ENCODE measurements at places on chromosomes 12 and 14.

DNA sequence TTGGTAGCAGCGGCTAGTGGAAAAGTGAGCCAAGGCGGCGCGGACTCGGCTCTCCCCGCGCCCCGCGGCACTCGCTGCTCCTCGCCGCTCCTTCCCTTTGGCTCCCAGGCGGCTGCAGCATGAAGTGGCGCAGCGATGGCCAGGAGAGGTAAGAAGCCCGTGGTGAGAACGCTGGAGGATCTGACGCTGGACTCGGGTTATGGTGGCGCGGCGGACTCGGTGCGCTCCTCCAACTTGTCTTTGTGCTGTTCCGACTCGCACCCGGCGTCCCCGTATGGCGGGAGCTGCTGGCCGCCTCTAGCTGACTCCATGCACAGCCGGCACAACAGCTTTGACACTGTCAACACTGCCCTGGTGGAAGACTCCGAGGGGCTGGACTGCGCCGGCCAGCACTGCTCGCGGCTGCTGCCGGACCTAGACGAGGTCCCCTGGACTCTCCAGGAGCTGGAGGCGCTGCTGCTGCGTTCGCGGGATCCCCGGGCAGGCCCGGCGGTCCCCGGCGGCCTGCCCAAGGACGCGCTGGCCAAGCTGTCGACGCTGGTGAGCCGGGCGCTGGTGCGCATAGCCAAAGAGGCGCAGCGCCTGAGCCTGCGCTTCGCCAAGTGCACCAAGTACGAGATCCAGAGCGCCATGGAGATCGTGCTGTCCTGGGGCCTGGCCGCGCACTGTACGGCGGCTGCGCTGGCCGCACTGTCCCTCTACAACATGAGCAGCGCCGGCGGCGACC lies 225.6 kb upstream of the CRY1 start:
- no peak for DNase-seq

DNA sequence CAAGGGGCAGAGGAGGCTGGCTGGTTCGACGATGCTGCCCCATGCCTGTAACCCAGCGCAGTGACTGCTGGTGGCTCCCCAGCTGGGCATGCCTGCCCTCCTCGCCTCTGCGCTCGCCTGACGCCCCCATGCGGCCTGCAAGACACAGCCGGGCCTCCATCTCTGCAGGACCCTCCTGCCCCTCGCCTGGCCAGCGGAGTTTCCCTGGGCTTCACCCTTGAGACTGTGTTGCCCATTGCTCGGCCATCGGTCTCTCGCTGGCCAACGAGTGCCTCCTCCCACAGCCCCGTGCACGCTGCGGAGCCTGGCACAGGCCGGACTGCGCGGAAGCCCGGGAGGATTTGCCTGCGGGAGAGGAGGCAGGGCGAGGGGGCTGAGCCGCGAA lies 17.6 kb downstream of the ASPG start:
- no peak for DNase-seq

DNA sequence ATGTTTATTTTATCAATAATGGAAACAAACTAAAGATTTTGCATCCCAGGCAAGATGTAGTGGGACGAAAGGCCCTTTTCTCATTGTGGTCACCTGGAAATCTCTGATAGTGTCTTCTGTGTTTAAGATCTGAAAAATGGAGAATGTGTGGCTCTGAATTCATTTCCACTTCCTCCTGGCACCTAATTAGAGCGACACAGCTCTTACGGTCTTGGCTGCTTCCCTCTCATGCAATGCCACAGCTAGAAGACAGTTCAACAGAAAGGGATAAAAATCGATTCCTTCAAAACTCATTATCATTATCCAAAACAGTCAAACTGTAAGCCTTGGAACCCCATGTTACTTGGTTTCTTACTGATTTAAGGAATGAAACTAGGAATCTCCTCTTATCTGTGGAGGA lies 9.3 kb downstream of the ST8SIA1 start:
- DNase-seq: no peak

DNA sequence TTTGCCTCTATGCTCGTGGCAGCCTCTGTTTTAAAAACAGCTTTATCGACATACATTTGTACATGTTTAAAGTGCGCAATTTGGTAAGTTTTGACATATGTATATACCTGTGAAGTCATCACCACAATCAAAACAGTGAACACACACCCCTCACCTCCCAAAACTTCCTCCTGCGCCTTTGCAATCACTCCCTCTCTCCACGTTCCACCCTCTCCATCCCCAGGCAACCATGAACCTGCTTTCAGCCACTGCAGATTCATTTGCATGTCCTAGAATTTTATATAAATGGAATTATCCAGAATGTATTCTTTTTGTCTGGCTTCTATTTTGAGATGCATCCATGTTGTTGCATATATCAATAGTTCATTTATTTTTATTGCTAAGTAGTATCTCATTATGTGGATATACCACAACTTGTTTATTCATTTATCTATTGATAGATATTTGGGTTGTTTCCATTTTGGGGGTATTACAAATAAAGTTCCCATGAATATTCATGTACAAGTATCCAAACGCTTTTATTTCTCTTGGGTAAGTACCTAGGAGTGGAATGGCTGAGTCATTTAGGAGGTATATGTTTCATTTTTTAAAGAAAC lies 15.5 kb upstream of the CHGA start:
- no peak for DNase-seq

GRCh38 chr12:120041386-120042231 lies 52.6 kb downstream of the BICDL1 start:
- no peak for DNase-seq

DNA sequence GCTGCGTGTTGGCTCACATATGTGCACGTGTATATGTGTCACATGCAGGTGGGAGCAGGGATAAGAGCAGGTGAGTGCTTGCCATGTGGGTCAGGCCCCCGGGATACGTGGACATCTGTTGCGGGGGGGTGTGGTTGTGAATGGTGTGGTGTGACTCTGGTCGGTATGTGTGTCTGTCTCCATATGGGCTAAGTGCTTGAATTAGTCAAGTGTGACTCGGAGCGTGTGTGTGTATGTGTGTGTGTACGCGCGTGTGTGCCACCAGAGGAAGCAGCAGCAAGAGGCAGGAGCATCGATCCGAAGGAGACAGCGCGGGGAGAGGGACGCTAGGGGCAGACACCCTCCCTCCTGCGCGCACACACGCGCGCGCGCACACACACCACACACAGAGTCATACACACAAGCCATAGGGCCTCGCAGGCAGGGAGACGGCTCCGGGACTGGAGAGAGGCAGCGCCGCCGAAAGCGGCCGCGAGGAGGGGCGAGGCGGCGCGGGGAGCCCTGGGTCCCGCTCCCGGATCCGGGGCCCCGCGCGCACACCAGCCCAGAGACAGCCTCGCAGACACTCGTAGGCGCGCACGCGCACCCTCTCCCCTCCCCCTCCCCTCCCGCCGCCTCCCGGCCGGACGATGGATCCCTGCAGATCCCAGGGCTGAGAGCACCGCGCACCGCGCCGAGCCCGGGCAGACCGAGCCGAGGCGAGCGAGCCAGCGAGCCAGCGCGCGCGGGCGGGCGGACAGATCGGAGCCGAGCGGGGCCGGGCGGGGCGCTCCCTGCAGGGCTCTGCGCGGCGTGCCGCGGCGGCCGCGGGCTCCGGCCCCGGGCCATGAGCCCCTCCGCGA lies at the start of gene ASIC1:
TSS of gene ASIC1 (plus strand) at position 597 of the 842 bp plus-strand sequence. CDS start 1,171 bp downstream, outside the sequence.
- peak; percentile 61 for DNase-seq

- DNase-seq: no peak
These were observed 7.4 kb downstream of the RFLNA start for GRCh38 chr12:124302241-124302806.

DNA sequence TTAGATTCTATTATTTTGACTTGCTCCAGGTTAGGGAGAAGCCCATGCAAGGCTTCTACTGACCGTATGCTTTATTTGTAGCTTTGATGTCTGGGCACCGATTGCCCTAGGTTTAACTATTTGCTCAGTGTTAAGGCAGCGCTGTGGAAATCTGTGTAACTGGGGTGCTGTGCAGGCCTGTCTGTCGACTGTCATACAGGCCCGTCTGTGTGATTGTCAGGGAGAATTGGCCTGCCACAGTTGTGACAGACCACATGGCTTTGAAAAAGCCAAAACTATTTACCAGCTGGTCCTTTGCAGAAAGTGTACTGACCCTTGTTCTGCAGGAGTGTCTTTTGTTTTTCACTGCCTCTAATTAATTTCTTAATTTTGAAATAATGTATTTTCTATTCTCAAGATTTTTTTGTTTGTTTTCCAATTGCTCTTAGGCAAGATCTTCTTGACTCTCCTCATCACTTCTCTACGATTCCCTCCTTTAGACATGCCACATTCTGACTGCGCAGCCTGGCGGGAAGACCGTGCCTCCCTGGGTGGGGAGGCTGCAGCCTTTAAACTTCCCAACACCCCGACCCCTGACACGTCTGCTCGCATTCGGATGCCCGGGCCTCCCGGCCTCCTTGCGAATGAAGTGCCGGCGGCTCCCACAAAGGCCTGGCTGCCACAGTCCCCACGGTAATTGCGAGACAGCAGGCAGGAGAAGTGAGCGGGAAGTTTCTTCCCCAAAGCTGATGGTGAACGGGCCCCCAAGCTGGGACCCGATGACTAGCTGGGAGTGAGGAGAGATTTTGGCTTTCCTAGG lies 99.0 kb upstream of the EVL start:
- DNase-seq: no peak

- no peak for DNase-seq
These were observed 268.2 kb downstream of the PCNX1 start for GRCh38 chr14:71175491-71175890.

GRCh38 chr14:92898566-92899131 lies 24.3 kb upstream of the CHGA start:
- no peak for DNase-seq

DNA sequence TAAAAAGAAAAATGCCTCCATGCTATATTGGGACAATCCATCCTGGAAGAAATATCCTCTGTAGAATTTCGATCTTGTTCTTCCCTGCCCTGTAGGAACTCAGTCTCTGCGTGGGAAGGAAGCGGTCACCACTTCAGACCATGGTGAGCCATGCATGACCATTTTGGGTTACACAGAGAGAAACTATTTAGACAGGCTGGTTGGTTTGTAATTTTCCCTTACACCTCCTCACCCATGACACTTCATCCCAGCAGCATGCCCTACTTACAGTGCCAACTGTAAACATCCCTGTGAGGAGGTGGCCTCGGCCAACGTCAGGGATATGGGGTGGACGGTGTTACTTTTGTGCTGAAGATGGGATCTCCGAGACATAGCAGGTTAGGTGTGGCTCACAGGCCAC lies 121.4 kb downstream of the SMOC1 start:
- DNase-seq: no peak

GRCh38 chr12:21239866-21240265 lies 94.9 kb downstream of the SLCO1A2 start:
- no peak for DNase-seq

DNA sequence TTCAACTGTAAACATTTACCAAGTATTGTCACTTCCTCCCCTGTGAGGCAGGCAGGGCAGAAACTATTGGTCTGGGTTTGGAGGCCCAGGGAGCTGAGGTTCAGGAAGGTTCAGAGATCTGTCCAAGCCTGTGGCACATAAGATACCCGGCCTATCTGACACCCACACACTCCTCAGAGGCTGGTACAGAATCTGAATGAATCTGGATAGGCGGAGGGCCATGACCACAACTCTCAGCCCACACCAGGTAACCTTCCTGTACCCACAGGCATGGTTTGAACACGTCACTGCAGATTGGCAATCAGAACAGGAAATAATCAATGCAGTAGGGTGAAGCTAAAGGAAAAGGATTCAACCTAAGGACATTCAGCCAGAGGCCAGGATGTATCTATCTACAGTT lies 92.8 kb upstream of the TMCC3 start:
- no peak for DNase-seq

GRCh38 chr12:25377469-25378177 lies 126.9 kb upstream of the KRAS start:
- DNase-seq: no peak

- no peak for DNase-seq
These were observed 190.3 kb downstream of the KIF21A start for GRCh38 chr12:39252628-39253027.

- no peak for DNase-seq
These were observed 223.8 kb downstream of the VRK1 start for GRCh38 chr14:97021001-97021400.

GRCh38 chr14:94486883-94487282 lies 10.9 kb upstream of the SERPINA9 start:
- no peak for DNase-seq

DNA sequence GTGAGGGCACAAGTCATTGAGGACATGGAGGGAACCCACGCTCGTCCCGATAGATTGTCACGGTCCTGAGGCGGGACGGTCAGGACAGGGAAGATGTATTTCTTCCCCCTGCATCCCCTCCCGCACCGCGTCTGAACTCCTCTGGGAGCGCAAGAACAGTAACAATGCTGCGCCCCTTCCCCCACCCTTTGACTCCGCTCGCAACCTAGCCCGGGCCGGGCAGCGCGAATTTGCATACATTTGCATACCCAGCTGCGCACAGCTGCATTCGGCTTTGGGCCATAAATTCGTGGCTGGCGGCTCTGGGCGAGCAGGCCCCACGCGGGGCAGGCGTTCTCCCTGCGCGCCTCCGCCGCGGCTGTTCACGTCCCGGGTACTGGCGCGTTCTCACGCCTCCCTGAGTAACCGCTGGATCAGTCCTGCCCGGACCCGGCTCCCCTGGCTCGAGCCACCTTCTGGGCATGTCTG lies 29.0 kb upstream of the SMUG1 start:
- DNase-seq: peak; percentile 81

DNA sequence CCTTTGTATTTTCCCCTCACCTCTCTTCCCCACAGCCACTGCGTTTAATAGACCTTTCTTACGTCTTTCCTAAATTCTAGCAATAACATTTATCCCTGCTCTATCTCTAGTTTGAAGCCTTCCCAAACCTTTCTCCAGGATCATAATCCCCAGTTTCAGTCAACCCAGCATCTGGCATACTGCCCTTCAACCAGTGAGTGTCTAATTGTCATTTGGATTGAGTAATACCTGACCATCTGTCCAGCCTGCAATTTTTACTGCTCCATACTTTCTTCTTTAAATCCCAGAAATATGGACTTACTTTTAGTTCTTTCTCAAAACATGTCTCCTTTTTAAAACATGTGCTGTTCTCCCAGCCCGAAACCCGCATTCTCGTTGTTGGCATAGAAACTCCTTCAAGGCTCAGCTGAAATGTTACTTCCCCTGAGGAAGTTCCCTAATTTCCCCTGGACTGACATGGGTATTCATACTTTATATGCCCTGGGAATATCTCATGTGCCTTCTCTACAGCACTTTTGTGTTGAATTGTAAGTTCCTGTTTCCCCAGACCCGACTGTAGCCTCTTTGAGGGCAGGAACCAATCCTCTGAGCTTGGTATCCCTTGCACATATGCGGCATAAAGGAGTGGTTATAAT lies 65.1 kb upstream of the ETV6 start:
- DNase-seq: no peak

DNA sequence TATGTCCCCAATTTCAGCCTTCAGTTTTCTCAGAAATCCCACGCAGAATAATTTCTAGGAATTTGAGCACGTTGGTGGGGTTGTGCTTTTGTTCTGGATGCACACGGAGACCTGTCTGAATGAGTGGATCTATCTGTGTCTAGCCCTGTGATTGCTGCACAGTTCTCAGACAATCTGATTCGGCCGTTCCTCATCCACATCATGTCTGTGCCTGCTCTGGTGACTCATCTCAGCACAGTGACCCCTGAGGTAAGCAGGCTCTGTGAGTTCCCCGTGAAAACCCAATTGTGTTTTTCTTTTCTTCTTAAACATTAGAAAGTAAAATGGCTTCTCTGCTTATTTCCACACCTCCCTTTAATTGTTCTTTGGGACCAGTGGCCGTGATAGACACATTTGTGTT lies 20.2 kb downstream of the UBE3B start:
- DNase-seq: no peak

GRCh38 chr14:95386536-95387095 lies 66.9 kb upstream of the CLMN start:
- DNase-seq: no peak
